NCI-H146 (cell line): ENCODE measurements at places on chromosomes 2 and 18.

DNA sequence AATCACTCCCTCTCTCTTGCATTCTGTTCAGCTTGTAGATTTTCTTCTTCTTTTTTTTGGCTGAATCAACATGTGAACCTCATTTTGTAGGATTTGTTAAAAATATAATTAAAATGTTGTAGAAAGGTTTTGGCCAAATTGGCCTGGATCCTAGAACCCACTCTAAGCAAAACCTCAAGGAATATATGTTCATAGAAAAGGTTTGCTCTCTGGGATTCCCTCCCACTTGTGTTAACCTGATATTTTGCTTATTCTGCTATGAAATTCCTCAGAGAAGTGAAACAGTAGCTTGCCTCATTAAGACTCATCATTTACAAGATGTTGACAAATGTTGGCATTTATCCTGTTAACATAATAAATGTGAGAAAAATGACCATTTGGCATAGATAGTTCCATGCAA lies 456.7 kb downstream of the TMEM182 start:
- DNase-seq = no peak

DNA sequence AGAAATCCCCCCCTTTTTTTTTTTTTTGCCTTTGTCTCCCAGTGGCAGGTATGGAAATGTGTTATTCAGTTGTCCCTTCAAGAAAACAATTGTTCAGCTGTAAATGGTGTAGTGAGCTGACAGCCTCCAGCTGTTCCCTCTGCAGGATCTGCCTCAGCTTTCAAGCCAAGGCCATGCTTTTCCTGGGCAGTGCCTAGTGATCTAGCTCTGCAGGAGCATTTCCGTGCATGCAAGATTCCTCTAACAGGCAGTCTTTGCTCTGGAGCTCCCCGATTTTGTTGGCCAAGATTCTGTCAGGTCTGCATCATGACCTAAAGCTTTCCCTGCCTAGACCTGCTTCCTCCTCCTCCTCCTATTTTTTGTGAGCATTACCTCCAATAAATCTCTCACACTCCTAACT lies 300.7 kb upstream of the UBE2E3 start:
- peak; percentile 57 for DNase-seq

DNA sequence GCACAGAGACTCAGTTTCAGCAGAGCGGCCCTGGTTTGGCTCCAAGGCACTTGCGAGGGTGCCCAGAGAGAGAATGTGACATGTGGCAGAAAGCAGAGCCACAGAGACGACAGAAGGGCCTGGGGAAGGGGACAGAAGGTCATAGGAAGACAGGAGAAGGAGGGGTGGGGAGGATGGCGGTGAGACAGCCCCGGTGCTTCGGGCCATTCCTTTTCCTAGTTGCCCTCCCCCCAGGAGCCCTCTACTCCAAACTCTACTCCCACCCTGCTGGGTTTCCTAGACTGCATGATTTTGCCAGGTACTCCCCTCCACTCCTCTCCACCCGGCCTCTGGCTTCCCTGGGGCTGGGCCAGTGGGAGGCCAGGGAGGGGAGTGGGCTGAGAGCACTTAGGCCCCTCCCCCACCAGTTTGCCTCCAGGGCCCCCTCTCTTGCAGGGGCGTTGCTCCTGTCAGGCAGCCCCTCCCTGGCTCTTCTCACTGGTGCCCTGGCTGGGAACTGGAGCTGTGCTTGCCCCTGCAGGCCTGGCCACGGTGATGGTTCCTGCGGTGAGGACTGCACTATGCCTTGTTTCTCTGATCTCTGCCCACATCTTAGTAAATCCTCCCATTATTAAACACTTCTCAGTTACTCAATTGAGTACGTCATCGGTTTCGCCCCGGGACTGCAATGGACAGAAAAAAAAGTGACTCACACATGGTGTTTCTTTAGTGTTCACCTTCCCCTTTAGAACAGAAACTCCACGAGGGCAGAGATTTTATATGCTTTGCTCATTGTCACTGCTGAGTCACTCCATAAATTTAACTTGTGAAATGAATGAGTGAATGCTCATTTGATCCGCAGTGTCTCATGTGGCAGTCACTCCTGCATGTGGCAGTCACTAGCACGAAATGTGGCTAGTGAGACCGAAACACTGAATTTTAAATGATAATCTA lies 58.7 kb upstream of the SP3 start:
- no peak for DNase-seq

DNA sequence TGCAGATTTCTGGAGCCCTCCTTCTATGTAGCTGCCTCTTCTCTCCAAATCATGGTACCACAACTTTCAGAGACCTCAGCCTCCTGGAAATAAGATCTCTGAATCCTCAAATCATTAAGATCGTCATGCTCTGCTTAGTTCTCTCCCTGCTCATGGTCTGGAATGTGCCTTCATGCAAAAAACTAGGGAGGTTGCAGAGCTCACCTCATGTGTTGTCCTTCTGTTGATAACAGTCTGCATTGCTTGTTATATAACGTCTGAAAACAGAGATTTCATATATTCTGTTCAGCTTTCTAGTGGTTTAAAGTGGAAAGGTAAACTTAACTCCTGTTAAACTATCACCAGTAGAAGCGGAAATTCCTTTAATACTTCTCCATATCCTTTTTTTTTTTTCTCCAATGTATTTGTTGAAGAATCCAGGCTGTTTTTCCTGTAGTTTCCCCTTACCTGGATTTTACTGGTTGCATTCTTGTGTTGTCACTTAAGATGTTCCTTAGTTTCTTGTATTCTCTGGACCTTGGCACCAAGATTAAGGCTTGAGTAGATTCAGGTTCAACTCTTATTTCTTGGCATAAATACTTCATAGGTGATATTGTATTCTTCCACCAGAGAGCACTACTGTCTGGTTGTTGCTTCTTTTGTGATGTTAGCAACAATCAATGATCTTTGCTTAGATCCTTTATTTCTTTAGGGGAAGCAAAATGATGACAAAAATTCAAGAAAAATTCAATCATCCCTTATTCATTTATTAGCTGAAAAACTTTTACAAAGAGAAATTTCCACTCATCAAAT lies 211.3 kb downstream of the LOXHD1 start:
- no peak for DNase-seq

DNA sequence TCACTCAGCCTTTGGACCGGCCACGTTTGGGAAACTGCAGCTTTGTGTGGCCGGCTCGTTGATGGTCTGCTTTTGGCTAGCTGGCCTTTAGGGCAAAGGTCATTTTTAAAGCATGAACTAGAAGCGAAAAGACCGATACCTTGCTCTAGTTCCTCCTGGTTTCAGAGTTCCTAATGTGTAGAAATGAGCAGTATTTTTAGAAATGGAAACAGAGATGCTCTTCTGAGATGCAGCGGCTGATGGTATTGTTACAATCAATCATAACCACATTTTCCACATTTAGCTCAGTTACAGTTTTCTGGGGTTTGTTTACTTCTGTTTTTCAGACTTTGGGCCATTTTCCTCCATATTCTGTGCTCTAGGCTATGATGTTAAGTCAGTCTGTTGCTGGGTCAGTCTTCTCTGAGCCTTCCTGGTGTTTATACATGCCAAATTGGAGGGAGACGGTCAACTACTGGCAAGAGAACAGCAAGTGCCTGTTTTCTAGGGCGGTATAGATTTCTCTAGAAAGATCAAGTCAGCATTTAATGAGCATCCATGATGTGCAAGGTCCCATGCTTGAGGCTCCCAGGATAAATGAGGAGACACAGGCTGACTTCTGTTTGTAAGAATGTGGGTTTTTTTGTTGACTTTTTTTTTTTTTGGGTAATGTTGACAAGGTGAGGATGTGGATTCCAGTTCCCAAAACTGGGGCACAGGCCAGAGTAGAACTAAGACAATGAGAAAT lies 28.0 kb downstream of the RNF144A start:
- no peak for DNase-seq

DNA sequence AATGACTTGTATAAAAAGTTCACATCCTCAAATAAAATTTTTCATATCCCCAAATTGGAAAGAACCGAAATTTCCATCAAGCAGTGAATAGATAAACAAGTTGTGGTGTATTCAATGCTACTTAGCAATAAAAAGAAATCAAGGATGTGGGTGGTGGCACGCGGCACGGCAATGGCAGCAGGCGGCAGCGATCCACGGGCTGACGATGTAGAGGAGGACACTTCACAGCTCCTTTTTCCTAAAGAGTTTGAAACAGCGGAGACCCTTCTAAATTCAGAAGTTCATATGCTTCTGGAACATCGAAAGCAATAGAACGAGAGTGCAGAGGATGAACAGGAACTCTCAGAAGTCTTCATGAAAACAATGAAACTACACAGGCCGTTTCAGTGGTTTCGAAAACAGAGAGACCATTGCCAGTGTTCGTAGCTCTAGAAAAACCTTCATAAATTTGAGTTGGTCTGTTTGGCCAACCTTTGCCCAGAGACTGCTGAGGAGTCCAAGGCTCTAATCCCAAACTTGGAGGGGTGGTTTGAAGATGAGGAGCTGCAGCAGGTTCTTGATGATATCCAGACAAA lies 9.8 kb upstream of the IL36A start:
- no peak for DNase-seq

DNA sequence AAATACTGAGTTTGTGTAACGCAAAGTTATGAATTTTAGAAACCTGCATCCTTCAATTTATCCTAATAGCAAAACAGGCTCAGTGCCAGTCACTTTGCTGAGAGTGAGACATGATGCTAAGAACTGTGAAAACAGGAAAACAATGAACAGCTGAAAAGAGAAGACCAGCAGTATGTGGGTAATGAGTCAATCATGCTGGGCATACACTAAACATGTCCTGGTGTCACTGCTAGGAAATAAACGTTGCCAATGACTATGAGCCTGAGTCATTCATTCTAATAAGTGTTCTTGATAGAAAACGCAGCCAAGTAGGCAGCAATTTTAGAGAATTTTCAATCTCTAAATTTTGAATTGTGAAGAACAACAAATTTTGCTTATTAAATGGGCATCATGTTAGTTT lies 237.3 kb downstream of the GALR1 start:
- no peak for DNase-seq

DNA sequence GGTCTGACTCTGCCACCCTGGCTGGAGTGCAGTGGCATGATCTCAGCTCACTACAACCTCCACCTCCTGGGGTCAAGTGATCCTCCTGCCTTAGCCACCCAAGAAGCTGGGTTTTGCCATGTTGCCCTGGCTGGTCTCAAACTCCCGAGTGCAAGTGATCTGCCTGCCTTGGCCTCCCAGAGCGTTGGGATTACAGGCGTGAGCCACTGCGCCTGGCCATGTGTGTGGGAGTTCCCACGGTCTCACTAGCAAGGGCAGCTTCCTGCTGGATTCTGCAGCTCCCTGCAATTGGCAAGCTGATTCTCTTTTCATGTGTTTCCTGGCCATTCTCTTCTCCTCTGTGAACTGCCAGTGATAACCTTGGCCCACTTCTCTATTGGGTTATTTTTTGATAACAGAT lies 84.0 kb downstream of the USP40 start:
- no peak for DNase-seq

DNA sequence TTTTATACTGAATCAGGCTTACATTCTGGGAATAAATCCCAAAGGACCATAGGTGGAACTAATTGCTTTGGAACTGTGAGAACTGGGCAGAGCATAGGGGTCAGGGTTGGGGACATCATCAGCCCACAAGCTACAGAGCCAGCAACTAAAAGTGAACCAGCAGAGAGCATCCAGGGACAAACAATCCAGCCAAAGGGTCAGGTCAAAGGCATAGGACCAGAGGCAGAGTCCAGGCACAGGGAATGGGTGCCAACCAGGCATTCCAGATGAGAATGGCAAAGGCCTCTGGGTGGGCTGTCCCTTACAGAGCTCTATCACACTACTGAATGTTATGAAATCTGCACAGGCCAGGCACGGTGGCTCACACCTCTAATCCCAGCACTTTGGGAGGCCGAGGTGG lies 12.3 kb upstream of the DNER start:
- no peak for DNase-seq

DNA sequence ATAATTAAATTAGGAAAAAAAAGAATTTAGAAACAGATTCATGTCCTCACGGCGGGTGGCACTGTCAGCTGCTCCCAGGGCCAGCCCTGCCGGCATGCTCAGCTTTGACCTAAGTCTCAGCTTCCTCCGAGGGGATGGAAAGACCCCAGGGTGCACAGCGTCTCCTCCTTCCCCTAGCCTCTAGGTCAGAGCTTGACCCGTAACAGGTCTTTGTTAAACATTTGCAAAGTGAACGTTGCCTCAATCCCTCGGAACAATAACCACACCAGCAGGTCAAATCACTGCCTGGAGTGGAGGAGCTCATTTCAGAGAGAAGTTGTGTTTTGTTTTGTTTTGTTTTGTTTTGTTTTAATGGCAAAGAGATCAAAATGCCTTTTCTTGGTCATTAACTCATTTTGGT lies 171.3 kb downstream of the TMEM18 start:
- DNase-seq = no peak

DNA sequence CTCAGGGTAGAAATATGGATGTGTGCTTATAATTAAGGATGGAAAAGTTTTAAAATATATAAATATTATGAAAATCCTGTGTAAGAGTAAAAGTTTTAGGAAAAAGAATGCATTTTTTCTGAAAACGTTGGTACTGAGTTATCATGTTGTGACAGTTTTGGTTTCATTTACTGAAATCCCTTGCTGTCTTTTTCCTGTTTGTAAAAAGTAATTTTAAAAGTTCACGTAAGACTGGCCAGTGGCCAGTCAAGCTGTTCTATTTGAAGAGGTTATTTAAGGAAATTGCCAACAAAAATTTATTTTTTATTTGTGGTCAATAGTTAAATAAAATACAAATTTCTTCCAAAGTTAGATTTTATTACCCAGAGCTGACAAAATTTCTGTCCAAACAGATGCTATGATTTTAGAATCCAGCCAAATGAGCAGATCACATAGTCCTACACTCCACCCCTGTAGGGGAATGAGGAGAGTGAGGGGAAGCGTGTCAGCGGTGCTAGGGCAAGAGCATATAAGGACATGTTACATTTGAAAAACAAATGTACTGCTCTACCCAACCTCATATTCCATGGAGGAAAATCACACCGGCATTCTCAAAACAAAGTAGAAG lies 297.8 kb upstream of the TFPI start:
- DNase-seq = no peak
